ENCODE measurements at places on chromosomes 13 and 19.
A peak's percentile ranks its signal among the peaks of the same experiment; 100 is the strongest.

DNA sequence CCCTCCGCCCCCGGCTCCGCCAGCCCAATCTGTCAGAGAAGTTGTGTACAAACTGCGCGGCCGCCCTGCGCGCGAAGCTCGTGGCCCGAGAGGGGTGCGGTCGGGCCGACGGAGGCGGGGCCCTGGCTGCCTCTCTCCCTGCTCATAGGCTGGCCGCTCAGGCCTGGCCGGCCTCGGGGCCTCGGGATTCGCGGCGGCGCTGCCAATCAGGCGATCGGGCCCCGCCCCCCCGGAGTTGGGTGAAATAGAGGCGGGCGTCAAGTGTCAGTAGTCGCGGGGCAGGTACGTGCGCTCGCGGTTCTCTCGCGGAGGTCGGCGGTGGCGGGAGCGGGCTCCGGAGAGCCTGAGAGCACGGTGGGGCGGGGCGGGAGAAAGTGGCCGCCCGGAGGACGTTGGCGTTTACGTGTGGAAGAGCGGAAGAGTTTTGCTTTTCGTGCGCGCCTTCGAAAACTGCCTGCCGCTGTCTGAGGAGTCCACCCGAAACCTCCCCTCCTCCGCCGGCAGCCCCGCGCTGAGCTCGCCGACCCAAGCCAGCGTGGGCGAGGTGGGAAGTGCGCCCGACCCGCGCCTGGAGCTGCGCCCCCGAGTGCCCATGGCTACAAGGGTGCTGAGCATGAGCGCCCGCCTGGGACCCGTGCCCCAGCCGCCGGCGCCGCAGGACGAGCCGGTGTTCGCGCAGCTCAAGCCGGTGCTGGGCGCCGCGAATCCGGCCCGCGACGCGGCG is at the start of gene KLF5:
TSS of gene KLF5 (plus strand) at position 270 of the 724 bp plus-strand sequence. CDS start at position 593, 323 bp downstream.
- DNase-seq: peak; percentile 98

- DNase-seq: no peak
These were observed 178.8 kb upstream of the RFC3 start for GRCh38 chr13:33639158-33639557.

DNA sequence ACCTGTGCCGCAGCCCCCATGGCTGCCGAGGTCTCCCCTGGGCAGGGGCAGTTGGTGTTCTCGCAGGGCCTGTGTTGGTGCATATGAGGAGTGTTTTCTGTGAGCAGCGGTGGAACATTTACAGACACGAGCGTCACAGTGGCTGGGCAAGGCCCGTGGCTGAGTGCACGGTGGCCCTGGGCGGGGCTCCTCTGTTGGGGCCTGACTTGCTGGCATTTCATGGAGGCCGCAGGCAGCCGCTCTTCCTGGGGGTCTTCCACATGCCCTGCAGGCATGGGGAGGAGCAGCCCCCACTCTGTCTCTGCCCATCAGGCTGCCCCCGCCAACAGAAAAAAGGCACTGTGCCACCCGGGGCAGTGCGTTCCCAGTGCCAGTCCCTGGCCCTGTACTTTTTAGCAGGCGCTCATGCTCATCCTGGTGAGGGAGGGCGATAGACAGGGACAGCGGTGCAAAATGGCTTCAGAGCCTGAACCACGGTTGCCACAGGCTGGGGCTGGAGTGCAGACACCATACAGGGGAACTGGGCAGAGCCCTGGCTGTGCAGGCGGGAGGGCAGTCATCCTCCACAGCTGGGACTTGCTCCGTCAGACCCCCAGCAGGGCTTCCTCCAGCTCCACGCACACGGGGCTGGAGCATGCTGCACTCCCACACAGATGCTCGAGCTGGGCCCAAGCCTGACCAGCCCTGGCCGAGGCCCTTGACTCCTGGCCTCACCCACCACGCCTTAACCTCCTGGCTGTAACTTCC is 23.5 kb downstream of the TFDP1 start:
- DNase-seq: no peak

DNA sequence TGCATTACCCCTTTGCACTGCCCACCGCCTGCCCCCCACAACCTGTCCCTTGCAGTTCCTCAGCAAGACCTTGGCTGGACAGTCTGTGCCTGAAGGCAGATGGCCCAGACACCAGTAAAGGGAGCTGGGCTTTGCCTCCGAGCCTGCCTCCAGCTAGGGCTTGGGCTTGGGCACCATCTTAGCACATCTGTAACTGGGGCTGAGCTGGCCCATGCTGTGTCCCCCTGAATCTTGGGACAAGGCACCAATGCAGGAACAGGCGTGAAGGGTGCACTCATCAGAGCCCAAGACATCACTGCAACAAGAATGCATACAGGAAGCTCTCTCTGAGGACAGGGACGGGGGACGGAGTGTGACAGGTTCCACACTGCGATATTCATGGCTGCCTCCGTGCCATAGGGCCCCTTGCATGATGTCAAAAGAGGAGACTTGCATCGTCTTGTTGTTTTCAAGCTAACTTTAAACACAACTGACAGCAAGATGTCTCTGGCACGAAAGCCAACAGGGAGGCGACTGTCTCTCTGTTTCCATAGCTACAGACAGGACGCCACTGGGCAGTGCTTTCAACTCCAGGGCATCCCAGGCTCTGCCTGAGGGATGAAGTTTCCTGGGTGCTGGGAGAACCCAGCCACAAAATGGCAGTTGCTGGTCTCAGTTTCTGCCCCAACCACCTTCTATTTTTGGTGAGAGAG is 8.7 kb upstream of the CHST8 start:
- DNase-seq: no peak

- DNase-seq: no peak
These were observed 6.7 kb downstream of the RNU6-9 start for GRCh38 chr19:900043-900301.

GRCh38 chr19:38417544-38418506 is 8.2 kb downstream of the RASGRP4 start:
- DNase-seq: peak; percentile 79

DNA sequence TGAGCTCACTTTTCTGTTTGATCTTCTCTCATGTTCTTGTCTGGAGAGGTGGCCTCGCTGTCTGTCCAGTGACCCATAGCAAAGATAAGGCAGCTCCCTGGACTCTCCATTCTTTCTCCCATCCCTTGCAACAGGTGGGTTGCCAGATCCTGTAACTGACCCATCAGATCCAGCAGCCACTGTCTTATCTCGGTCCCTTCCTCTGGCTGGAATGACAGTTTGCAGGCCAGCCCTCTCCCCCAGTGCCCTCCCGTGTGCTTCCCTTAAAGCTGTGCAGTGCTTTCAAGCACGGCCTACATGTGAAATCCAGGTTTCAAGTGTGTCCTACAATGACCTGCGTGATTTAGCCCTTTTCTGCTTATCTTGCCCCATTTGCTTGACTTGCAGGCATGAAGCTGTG is 3.7 kb downstream of the GTF3A start:
- no peak for DNase-seq
